ENCODE measurements at places on chromosomes 16 and 17. TPM values are rescaled to one million over a fixed set of nuclear protein-coding genes. Genes with fewer than 3 reads are reported as not detected.

Gene CD300C
- not detected for total RNA-seq

- H3K27ac ChIP-seq, result peak overlapping the region; percentile 72
- H3K4me1 ChIP-seq, result peaks cover 34% of the 10 kb centered on the region
- H3K4me3 ChIP-seq, result peak overlapping the region; percentile 98
- no peaks in the 10 kb centered on the region for H3K27me3 ChIP-seq
- DNase-seq, result no peak
- H3K36me3 ChIP-seq, result peaks cover 38% of the 10 kb centered on the region
Measured at GRCh38 chr16:27400751-27401620, 988 bp upstream of the IL21R start.

Gene PPP1R27
- total RNA-seq, result not detected

GRCh38 chr17:65446043-65446442, 115.4 kb downstream of the AXIN2 start:
- H3K4me3 ChIP-seq, result no peak overlapping the region

Gene CCL16
- total RNA-seq, result not detected

- no peak within 1 kb of the TSS for H3K27ac ChIP-seq
- peak; percentile 48 for DNase-seq
- H3K36me3 ChIP-seq, result no peaks in the 10 kb centered on the region
- peaks cover 34% of the 10 kb centered on the region for H3K27me3 ChIP-seq
Measured at GRCh38 chr16:67415872-67416793, at the start of gene ZDHHC1. ZDHHC1 (minus strand) TSS chr16:67416477; CDS start chr16:67407775, 8,702 bp downstream.

Measured in activated naive CD4-positive, alpha-beta T cell treated with anti-CD3 and anti-CD28 coated beads for 36 hours (primary cell).